ENCODE measurements at places on chromosomes 13 and 19. TPM values are rescaled to one million over a fixed set of nuclear protein-coding genes. Genes with fewer than 3 reads are reported as not detected.

GRCh38 chr19:47370045-47370611 is 21.0 kb downstream of the DHX34 start:
- DNase-seq = no peak

DNA sequence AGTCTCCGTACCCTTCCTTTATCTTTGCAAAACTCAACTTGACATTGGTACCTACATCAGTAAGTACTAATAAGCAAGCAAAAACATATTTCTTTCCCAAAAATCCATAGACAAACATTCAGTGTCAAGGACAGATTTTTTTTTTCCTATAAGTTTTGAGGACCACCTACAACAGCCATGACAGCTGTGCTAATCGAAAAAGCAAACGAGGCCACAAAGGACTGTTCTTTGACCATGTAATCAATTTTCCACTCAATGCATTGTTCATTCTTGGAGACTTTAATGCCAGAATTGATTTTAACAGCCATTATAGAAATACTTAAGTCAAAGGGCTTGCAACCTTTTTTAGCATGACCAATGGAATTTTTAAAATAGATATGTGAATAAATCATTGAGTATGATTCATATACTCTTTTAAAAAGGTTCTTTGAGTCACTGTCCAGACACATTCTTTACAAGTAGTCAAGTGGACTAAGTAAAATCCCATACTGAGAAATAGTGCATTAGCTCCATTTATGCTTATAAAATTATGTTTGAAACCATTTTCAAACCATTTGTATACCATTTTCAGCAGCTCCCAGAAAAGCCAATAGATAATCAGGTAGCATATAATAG is 323.9 kb downstream of the MZT1 start:
- no peak for DNase-seq

- DNase-seq = no peak
Measured at GRCh38 chr19:10521461-10522171, 4.4 kb upstream of the S1PR5 start.

GRCh38 chr13:36192166-36192565 is 22.2 kb downstream of the SOHLH2 start:
- DNase-seq = no peak

DNA sequence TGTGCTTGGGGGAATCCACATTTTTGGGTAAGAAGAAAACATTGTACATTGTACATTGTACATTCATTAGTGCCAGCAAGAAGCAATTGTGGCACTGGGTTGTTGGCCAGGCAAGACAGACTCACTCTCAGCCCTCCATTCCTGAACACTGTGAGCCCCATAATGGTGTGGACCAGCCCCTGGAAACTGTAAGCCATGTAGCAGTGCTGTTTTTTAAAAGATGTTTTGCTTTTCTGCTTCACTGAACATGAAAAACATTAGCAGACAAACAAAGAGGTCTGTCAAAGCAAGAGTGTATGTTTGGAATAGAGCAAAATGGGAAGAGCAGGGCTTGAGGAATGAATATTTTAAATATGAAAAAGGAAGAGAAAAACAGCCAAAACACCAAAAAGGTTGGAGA is 39.1 kb upstream of the IL17D start:
- DNase-seq = no peak

DNA sequence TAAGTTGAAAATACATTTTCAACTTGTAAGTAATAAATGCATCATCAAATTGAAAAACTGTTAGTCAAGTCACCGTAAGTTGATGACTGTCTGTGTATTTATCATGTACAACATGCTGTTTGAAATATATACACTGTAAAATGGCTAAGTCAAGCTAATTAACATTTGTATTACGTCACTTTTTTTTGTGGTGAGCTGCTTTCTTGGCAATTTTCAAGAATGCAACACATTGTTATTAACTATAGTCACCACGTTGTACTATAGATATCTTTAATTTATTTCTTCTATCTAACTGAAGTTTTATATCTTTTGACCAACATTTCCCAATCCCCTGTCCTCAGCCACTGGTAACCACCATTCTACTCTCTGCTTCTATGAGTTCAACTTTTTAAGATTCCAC is 57.0 kb downstream of the RBM26 start:
- no peak for DNase-seq

- DNase-seq = no peak
Measured at GRCh38 chr19:46125447-46125846, 959 bp upstream of the IGFL3 start.

DNA sequence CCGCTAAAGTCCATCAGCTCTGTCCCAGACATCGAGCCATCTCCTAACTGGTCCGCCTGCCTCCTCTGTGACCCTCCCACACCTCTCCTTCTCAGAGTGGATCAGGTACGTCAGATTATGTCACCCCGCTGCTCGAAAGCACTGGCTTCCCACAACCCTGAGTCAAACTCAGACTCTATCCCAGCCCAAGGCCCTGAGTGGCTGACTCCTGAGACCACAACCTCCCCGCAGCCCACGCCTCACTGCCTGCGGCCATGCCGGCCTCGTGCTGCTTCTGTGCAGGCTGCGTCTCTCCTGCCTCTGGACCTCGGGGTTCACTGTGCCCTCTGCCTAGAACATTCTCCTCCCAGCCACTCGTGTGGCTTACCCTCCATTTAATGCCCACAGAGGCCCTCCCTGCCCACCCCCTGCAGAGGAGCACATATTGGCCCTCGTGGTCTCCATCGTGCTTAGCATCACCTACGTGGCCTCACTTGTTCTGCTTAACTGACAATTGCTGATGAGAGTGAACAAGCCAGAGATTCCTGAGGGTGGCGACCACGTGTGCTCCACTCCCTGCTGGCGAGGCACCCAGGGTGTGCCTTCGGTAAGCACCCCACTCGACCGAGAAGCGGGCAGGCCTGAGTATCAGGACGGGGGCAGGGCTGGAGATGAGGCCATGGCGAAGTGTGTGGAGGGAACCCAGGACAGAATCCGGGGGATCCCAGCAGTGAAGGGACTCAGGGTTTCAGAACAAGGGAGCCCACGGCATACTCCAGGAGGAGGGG is 13.5 kb upstream of the FKRP start:
- no peak for DNase-seq

DNA sequence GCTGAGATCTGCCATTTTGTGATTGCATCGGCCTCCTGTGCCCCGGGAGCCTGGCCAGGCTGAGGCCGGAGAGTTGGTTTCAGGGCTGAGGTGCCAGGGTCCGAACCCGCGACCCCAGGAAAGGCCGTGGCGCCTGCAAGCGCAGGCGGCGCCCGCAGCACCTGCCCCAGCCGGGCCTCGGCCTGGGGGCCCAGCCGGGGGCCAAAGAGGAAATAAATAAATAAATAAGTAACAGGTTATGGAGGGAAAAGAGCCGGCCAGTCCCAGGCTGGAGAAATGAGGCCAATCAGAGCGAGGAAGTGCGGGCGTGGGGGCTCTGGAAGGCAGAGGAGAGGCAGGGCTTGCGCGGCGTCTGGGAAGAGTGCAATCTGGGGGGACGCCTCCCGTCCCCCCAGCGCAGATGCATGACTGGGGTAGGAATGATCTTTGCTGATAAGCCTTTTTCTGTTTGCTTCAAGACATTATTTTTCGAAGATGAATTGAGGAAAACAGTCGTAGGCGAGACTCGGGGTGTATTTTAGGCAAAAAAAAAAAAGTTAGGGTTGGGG is 145.6 kb upstream of the ZNF536 start:
- DNase-seq = peak; percentile 33

DNA sequence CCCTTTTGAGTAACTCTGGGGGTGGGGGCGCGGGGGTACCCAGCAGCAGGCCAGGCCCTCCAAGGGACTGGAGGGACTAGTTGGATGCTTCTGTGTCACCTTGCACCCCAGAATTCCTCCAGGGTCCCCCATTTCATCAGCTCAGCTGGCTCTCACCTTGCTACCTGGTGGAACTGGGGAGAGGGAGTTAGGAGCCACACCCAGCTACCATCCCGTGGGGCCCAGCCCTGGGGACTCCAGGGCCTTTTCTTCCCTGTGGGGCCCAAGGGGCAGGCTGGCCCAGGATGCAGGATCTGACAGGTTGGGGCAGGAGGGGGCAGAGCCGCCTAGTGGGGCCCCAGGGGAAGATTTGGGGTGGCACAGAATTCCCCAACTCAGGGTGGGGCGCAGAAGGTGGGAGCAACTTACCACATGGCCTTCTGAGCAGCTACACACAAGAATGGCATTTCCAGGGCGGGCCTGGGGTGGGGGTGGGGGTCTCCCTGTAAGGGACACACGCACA is 32.8 kb upstream of the NANOS3 start:
- no peak for DNase-seq

GRCh38 chr19:9792206-9793070 is 23.9 kb upstream of the ZNF846 start:
- DNase-seq = peak; percentile 85

GRCh38 chr13:89214185-89214584 is 1543.0 kb downstream of the SLITRK5 start:
- DNase-seq = no peak

- no peak for DNase-seq
Measured at GRCh38 chr19:41327576-41328156, 17.7 kb downstream of the CCDC97 start.

GRCh38 chr13:67231289-67232000 is 1.3 kb upstream of the PCDH9 start:
- DNase-seq = no peak

- DNase-seq = no peak
Measured at GRCh38 chr19:42345191-42345812, 19.9 kb downstream of the MEGF8 start.

- DNase-seq = no peak
Measured at GRCh38 chr13:37495046-37495445, 103.5 kb downstream of the POSTN start.

DNA sequence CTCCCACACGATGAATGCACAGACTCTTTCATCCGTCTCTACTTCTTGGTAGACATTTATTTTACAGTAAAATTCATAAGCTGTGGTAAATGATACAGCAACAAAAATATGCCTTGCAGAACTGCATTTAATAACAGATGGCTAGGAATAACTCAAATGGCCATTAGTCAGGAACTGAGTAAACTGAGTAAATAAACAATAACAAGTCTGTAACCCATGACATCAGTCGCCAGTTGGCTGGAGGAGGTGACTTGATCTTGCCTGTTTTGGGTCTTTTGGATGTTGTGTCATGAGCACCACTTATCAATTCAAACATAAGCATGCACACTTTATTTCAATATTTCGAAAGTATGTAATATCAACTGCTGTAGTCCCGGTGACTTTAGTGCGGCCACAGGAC is 632.6 kb upstream of the ARGLU1 start:
- DNase-seq = no peak

DNA sequence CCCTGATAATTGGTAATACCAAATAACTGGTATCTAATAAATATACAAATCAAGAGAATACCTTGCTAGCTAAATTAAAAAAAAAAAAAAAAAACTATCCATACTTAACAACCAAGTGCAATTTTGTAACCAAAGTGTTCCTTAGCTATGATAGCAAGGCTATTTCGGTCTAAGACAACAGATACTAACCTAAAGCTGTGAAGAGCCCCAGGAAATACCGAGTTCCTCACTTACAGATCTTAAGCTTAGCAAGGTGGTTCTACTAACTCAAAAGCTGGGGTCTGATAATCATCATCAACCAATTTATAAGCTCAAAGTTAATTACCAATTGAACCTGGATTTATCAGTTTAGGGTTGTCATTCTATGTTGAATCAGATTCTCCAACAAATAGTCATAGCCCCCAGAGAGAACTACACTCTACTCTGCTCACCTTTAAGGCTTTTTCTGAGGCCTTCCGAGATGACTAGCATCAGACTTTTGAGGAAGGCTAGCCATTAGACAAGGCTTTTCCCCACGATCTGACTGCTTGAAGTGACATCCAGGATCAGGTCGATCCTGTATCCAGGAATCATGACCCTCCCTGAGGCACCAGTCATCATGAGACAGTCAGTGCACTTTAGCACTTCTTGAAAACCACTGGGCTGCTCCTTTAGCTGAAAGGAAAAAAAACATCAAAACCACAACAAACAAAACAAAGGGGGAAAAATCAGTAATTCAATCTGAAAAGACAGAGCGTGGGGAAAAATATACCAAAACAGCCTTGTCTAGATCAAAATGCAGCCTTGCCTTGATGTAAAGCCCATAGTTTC is 31.9 kb downstream of the INTS6 start:
- no peak for DNase-seq

GRCh38 chr19:18097217-18097992 is at the start of gene MAST3:
Gene MAST3 (plus strand): TSS chr19:18097778. CDS start chr19:18097793, 15 bp downstream.
- peak; percentile 71 for DNase-seq

DNA sequence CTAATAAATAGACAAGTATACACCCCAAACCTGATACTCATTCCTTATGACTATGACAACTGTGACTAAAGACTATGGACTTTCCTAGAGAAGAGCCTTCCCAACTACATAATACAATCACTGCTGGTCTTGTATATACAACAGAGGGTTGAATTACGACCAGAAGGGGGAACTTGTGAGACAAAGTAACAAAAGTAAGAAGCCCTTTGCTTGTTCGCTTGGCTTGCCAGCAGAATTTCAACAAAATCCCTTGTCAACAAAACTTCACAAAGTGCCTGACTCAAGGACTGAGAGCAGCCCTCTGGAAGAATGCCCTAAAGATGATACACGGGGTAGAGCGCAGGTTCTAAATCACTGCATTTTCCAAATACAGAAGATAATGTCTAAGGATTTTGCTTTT is 99.4 kb downstream of the WASF3 start:
- DNase-seq = no peak

DNA sequence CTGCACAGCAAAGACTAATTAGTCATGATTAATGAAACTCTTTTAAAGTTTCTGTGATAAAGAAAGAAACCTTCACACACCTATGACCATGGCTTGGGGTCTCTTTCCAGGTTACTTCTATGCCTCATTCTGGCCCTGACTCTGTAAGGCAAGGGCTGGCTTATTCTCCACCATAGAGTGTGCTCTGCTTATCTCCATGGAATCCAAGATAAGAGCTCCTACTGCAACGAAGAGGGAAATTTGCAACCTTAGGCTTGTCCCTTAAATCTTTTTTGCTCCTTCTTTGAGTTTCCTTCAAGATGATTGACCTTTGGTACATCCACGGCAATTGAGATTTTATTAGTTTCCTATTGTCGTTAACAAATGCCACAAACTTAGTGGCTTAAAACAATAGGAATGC is 239.9 kb downstream of the SPRY2 start:
- no peak for DNase-seq

GRCh38 chr13:96532804-96533203 is 442.9 kb downstream of the HS6ST3 start:
- no peak for DNase-seq

GRCh38 chr19:30685426-30686000 is 313.3 kb downstream of the ZNF536 start:
- DNase-seq = no peak

Gene CLIP3
- total RNA-seq = 37.6 TPM

Gene PCSK4
- 10.4 TPM for total RNA-seq

Gene FARP1
- 139 TPM for total RNA-seq

Gene UBE2L5
- total RNA-seq = not detected

Gene GYS1
- total RNA-seq = 53.2 TPM

Gene PRODH2
- not detected for total RNA-seq

Gene PLD3
- 200 TPM for total RNA-seq

Gene NANOS2
- not detected for total RNA-seq

Gene ERVK3-1
- 47.6 TPM for total RNA-seq

Gene KIR2DL1
- total RNA-seq = not detected

Gene EFNA2
- 28.0 TPM for total RNA-seq

Gene LIN7B
- total RNA-seq = 7.5 TPM

Gene KCNJ14
- total RNA-seq = 2.0 TPM

Gene CEBPA
- 1.7 TPM for total RNA-seq

Gene AMH
- total RNA-seq = 71.6 TPM

Gene SLC7A9
- 0.50 TPM for total RNA-seq

Gene ANKLE1
- total RNA-seq = 4.9 TPM

Gene ATP5F1D
- 140 TPM for total RNA-seq
